Cortex of kidney (tissue), 1 donor: ENCODE measurements at places on chromosomes 6 and 20.

DNA sequence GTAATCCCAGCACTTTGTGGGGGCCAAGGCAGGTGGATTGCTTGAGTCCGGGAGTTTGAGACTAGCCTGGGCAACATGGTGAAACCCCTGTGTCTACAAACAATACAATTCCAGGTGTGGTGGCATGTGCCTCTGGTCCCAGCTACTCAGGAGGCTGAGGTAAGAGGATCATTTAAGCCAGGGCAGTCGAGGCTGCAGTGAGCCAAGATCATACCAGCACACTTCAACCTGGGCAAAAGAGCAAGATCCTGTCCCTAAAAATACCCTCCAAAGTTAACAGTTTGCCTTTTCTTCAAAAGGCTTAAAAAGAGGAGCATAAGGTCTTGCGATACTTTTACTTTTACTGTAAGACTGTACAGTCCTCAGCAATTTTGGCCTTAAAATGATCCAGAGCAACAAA, 10.7 kb upstream of the SPTLC3 start:
- no peak for DNase-seq

DNA sequence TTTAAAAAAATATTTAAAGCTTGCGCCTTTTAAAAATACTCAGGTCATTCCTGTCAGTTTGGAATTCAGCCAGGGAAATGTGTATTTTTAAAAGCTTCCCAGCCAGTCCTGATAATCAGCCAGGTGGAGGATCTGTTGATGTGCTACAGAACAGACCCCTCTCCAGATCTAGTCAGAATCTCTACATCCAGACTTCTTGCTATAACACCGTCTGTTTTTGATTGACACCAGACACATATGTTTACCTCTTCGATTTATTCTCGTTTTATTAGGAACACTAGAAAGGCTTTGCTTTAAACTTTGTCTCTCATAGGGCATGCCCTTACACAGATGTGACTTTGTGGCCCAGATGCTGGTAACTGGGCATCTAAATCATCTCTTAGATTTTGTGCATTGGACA, 11.7 kb downstream of the PARD6B start:
- DNase-seq = no peak

DNA sequence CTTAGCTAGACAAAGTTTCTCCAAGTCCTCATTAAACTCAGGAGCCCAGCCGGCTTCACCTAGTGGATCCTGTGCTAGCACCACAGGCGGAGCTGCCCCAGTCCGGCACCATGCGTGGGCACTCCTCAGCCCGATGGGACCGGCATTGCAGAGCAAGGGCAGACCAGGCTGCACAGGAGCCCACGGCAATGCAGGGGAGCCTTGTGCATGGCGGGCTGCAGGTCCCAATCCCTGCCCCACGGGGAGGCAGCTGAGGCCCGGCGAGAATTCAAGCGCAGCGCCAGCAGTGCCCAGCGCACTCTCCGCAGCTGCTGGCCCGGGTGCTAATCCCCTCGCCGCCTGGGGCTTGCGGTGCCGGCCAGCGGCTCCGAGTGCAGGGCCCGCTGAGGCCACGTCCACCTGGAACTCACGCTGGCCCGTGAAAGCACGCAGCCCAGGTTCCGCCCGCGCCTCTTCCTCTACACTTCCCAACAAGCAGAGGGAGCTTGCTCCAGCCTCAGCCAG, 292.3 kb upstream of the EYS start:
- DNase-seq = no peak

GRCh38 chr6:160678230-160678629, 14.2 kb upstream of the LPA start:
- DNase-seq = no peak

GRCh38 chr6:132598473-132598872, 8.9 kb upstream of the TAAR5 start:
- DNase-seq = no peak

DNA sequence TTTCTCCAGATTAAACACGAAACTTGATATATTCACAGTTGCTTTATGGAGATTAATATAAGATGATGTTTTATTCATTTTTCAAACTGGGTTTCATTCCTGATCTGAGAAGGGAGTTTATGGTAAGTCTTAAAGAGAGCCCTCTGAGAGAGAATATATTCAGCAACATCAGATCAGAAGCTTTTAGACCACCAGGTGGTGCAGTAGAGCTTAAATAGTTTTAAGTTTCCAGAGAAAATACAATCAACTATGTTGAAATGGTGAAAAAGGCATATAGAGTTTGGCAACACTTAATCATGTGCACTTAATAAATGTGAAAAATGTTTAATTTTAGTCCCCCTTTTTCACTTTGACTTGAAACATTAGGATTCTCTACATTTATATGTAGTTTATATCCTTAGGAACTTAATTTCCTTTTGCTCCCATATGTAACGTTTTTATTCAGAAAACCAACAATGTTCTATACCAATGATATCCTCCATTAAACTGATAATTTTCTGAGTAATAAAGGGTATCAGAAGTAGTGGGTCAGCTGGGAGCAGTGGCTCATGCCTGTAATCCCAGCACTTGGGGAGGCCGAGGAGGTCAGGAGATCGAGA, 86.4 kb upstream of the CLDN20 start:
- DNase-seq = no peak

DNA sequence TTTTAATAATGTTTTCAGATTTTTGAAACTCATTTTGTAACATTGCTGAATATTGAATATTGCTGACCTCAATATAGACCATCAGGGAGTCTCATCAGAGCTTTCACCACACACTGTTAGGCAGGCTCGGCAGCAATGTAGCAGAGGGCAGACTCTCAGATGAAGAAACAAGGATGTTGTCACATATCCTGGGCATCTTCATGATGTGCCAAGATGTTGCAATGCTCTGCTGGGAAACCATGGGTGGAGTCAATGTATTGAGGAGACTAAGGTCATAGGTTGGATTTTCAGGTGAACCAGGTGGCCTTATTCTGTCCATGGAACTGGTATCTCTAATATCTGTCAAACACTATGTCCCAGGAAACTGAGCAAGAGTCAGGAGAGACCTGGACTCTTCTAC, 27.3 kb downstream of the NR2E1 start:
- DNase-seq = no peak

DNA sequence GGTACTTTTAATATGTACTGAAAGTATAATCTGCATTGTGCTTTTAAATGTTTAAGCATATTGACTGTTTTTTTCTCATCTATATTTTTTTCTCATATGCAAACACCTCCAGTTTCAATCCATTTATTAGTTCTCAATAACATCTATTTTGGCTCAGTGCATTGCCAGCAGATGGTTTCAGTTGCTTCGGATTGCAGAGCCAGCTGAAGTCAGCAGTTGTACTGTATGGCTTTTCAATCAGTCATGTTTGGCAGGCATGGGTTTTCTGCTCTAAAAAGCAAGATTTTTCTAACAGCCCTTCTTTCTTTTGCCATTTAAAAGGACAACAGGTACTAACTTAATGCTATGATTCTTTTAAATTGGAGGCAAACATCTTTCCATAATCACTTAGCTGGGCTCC, 121.2 kb downstream of the CD109 start:
- DNase-seq = no peak

- DNase-seq = no peak
These were observed 47.7 kb upstream of the TMEM244 start for GRCh38 chr6:129908858-129909257.

- DNase-seq = no peak
These were observed 45.3 kb downstream of the B4GALT5 start for GRCh38 chr20:49668181-49668877.
